ENCODE measurements at places on chromosomes 6 and 20.

- no peak for DNase-seq
Measured at GRCh38 chr6:62914530-62914929, 296.7 kb upstream of the FKBP1C start.

- DNase-seq: peak; percentile 46
Measured at GRCh38 chr6:13120483-13121482, 207.6 kb downstream of the TBC1D7 start.

DNA sequence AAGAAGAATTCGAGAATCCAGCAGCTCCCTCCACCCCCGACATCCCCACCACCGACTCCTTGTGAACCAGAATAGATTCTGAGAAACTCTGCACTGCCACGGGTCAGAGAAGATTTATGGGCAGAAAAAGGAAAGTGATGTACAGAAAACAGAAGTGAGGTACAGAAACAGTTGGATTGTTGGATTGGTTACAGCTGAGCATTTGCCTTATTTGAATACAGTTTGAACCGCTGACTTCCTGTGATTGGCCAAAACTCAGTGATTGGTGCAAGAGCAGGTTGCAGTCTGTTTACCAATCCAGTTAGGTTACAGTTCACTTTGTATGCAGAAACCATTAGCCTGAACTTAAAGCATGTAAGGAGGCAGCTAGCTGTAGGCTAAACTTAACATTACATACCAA is 131.2 kb upstream of the HDDC2 start:
- no peak for DNase-seq

GRCh38 chr6:20400456-20401204 is 1.0 kb upstream of the E2F3 start:
- no peak for DNase-seq

- no peak for DNase-seq
Measured at GRCh38 chr6:27144740-27145079, 102.8 kb upstream of the PRSS16 start.

DNA sequence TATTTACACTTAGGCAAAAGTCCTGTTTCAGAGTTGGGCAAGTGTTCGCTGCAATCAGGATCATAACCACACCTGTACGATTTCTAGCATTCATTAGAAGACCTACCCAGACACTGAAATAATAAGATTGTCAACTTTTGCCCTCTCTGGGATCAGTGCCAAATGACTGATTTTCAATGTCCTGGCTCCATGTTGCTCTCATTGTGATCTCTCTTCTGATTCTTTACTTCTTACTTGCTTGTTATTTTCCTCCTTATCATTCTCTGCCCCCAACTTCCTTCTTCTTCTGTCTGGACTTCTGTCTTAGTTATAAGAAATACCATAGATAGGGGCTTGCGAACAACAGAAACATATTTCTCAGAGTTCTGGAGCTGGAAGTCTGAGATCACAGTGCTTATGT is 94.4 kb upstream of the BMP2 start:
- DNase-seq: no peak

- no peak for DNase-seq
Measured at GRCh38 chr6:128641703-128642102, 121.3 kb upstream of the PTPRK start.

- no peak for DNase-seq
Measured at GRCh38 chr6:7134999-7135745, 27.4 kb downstream of the RREB1 start.

- no peak for DNase-seq
Measured at GRCh38 chr6:20655317-20655716, 121.1 kb downstream of the CDKAL1 start.

- DNase-seq: no peak
Measured at GRCh38 chr6:21109391-21110178, 484.0 kb upstream of the SOX4 start.

DNA sequence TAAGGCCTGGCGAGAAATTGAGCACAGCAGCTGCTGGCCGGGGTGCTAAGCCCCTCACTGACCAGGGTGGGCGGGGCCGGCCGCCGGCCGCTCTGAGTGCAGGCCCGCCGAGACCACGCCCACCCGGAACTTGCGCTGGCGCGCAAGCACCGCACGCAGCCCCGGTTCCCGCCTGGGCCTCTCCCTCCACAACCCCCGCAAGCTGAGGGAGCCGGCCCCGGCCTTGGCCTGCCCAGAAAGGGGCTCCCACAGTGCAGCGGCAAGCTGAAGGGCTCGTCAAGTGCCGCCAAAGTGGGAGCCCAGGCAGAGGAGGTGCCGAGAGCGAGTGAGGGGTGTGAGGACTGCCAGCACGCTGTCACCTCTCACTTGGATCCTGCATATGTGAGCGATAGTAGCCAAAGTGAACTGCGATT is 251.2 kb downstream of the GJA1 start:
- DNase-seq: peak; percentile 87

GRCh38 chr6:125741336-125741735 is 8.1 kb upstream of the HEY2 start:
- no peak for DNase-seq

DNA sequence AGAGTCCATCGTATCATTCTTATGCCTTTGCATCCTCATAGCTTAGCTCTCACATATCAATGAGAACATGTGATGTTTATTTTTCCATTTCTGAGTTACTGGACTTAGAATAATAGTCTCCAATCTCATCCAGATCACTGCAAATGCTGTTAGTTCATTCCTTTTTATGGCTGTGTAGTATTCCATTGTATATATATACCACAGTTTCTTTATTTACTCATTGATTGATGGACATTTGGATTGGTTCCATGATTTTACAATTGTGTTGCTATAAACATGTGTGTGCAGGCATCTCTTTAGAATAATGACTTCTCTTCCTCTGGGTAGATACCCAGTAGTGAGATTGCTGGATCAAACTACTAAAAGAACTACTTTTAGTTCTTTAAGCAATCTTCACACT is 21.0 kb upstream of the TFB1M start:
- no peak for DNase-seq

- no peak for DNase-seq
Measured at GRCh38 chr6:168106633-168107005, 27.6 kb upstream of the FRMD1 start.

GRCh38 chr6:28252009-28252975 is at the start of gene ZKSCAN4:
ZKSCAN4 (minus strand) TSS chr6:28252269; CDS start chr6:28251980, 289 bp downstream.
- DNase-seq: peak; percentile 91

DNA sequence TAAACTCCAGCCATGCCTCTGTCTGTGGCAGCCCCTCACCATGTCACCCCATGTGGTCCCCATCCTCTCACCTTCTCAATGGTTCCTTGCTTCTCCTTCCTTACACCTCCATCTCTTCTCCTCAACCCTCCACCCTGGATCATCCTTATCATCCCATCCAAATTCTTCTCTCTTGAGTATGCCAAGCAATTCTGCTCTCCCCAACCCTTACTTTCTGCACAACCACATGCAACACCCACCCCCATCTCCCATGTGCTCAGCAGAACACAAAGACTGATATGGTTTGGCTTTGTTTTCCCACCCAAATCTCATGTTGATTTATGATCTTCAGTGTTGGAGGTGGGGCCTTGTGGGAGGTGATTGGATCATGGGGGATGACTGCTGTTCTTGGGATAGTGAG is 42.5 kb upstream of the RALY start:
- no peak for DNase-seq

GRCh38 chr20:22601361-22602141 is 17.2 kb upstream of the FOXA2 start:
- no peak for DNase-seq

DNA sequence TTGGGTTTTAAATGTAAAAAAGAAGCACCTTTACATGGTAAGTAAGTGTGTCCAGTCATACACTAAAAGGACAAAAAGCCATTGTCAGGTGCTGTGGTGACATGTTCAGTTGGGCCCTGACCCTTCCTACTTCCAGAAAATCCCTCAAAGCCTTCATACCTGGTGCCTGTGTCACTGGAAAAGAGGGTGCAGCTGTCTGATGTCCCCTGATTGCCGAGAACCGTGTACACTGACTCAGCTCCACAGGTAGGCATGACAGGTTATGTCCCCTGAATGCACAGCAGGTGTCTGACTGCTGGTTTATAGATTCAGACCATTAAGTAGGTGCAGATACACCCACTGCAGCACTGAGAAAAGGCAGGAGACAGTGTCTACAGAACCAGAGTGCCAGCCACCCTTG is 99.1 kb downstream of the FOXC1 start:
- DNase-seq: no peak

GRCh38 chr6:85867595-85867994 is 224.9 kb upstream of the SYNCRIP start:
- no peak for DNase-seq

DNA sequence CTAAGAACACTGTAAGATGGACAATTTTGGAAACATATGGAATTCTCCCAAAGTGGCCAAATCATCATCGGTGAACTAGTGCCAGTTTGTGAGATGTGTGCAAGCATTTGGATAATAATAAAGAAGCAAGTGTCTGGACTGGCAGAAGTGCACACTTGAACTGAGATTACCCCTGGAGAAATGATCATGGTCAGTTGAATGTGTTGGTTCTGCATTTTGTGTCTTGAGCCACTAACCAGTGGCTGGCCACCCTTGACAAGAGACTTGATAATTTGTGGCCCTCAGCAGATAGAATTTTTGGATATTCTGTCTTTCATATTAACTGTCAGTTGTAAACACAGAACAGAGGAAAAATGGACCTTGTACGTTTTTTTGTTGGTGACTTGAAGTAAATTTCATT is 37.4 kb downstream of the CITED2 start:
- no peak for DNase-seq

- no peak for DNase-seq
Measured at GRCh38 chr20:11783102-11783850, 134.4 kb upstream of the BTBD3 start.

GRCh38 chr6:41343641-41344187 is 8.3 kb downstream of the NCR2 start:
- DNase-seq: no peak

Data from ELF-1 (cell line).